HepG2 (cell line): ENCODE measurements at places on chromosomes 1 and 21.

DNA sequence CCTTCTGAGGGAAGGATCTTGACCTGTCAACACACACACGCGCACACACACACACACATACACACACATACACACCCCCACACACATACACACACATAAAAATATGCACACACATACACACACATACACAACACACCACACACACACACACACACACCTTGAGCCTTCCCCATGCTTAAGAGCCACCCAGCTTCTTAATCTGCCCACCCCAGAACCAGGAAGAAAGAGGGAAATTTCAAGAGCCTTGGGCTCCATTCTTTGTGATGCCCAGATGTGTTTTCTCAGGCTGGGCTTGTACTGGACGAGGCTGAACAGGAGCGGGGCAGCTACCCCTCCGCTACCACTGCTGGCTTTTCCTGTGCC lies 643.5 kb downstream of the KIF26B start:
- DNase-seq: no peak

DNA sequence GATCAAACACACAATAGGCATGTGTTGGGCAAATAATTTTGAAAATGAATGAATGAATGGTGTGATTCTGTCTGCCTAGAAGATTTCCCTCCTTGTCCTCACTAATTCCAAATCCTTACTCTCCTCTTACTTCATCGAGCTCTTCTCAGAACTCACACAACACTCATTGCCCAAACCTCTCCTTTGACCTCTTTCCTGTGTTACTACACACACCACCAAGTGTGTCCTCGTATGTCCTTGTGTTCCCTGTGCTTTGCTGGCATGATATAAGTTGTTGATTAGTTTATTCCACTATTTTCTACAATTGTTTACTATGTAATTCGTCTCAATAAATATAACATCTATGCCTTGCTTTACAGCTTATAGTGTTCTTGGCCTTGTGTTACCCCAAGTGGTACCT lies 41.4 kb upstream of the GALNT2 start:
- DNase-seq: no peak

GRCh38 chr1:53376041-53376461 lies 48.2 kb upstream of the LRP8 start:
- DNase-seq: no peak

- DNase-seq: no peak
Observed at GRCh38 chr1:209959623-209960022, 21.6 kb downstream of the SYT14 start.

DNA sequence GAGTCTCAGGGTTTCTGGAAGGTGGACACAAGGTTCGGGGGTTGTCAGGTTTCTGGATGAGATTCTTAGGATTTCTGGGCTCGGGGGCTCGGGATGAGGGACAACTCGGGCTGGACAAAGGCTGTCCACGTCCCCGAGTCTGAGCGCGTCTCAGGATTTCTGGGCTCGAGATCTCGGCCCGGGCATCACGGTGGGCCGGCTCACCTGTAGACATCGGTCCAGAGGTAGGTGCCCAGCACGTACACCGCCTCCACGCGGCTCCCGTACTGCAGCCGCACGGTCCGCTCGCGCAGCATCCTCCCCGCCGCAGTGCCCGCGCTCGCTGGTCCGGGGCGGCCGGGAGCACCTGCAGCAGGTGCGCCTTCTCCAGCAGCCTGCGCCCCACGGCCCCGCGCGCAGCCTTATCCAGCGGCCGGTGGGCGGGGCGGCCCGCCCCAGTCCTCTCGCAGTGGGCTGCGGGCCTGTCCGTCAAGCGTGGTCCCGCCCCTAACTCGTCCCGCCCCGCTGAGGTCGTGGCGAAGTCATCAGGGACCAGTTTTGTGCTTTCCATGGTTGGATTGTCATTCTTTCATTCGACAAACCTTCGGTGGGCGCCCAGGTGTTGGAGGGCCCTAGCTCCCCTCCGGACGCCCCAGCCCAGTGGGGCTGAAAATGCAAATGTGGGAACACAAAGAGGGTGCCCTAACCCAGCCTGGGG lies at the start of gene PADI2:
TSS of gene PADI2 (minus strand) at position 376 of the 697 bp plus-strand sequence. CDS start at position 296, 80 bp downstream.
- DNase-seq: no peak

GRCh38 chr1:54016343-54017282 lies 1.4 kb downstream of the LDLRAD1 start:
- peak; percentile 96 for DNase-seq

DNA sequence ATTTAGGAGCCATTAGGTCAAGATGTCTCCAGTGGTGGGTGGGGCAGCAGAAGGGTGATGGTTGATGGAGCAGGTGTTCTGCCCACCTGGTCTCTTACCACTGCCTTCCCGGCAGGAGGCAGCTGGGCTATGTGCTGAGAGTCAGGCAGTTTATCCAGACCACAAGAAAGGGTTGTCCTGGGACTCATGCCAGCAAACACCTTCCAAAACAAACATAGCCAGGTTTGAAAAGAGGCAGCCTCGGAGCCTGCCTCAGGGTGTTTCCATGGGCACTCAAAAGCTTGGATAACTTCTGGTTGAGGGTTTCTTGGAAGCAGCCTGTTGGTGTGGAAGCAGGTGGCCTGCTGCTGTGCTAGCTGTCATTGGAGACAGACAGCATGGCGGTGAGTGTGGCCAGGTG lies 187.2 kb downstream of the PCP4 start:
- no peak for DNase-seq

GRCh38 chr21:38768471-38769063 lies 37.2 kb upstream of the ETS2 start:
- DNase-seq: no peak

GRCh38 chr21:45963232-45963570 lies 18.4 kb upstream of the COL6A1 start:
- no peak for DNase-seq

GRCh38 chr1:186026946-186027345 lies 292.8 kb downstream of the HMCN1 start:
- no peak for DNase-seq

GRCh38 chr1:56526571-56527174 lies 52.7 kb downstream of the PLPP3 start:
- DNase-seq: no peak

DNA sequence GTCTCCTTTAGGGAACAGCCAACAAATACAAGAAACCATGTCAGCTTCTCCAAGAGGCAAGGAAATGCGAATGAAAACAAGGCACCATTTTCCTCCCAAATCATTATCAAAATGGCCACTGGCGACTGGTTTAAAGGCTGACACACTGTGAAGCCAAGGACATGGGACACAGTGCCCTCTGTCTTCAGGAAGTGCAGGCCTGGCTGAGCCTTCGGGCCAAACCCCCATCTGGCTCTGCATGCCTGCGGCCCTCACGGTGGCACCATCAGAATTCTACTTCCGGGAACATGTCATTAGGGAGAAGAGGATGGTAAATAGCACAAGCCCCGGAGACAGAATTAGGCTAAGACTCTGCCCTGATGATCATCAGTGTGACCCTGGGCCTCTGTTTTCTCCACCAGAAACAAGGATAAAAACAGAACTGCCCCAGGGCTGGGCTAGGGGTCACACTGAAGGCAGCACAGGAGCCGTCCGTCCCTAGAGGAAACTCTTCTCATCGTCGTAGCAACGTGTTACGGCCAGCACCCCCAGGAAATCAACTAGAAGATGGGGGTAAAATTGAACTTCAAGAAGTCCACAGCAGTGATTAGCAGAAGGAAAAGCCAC lies 103.5 kb downstream of the NPHP4 start:
- peak; percentile 4 for DNase-seq

DNA sequence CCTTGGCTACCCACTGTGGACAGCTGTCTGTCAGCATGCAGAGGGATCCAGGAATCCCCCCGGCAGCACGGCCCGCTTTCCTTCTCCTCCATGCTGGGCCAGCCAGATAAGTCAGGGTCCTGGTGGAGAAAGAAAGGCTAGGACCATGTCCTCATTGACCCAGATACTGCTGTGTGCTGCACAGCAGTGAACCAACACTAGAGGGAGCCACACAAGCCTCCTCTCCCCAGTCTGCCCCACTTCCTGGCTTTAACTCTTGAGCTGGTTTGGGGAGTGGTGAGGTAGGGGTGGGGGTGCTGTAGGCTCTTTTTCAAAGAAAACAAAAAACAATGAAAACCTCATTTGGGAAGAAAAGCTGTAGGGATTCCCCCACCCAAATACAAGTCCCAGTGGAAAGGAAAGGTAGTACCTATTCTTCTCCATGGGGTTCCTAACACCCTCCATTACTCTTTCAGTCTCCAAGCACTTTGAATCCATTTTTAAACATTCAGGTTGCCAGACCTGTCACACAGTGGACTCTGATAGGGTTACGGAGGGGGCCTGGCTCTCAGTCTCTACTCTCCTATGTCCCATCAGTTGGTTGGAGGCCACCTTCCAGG lies 84.9 kb upstream of the CD1D start:
- DNase-seq: no peak

DNA sequence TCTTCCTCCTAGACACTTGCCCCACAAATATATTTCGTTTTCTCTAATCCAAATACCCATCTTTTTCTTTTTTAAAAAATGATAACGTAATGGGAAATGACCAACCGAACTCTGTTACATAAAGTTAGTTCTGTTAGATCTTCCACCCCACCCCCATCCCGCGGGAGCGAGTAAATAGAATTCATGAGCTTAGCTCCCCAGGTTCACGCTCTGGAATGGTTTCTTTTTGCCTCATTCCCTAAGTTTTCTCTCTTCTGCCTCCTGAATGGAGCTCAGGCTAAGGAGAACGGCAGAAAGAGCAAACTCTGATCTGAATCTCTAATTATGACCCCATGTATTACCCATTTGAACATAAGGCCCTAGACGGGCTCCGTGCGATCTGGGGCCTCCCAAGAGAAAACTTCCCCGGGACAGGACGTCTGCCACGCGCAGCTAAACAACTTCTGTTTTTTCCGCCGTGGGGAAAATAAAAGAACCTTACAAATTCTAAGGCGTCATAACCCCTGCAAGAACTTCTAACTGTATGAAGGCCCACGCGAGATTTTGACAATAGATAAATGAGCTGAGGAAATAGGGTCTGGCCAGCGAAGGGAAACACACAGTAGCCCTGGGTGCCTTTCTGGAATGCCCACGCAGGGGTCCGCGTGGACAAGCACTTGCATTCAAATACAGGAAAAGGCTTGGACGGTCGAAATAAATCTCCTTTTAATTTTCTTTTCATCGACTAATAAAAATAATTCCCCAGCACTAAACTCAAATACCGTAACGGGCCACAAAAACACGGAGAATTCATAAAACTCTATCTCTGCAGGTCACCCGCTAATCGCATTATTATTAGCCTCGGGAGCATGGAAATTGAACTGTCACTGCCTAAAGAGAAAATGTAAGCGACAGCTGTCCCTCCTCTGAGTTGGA lies 2.2 kb downstream of the TBX15 start:
- no peak for DNase-seq

GRCh38 chr1:15264769-15265168 lies 17.7 kb downstream of the FHAD1 start:
- DNase-seq: no peak

DNA sequence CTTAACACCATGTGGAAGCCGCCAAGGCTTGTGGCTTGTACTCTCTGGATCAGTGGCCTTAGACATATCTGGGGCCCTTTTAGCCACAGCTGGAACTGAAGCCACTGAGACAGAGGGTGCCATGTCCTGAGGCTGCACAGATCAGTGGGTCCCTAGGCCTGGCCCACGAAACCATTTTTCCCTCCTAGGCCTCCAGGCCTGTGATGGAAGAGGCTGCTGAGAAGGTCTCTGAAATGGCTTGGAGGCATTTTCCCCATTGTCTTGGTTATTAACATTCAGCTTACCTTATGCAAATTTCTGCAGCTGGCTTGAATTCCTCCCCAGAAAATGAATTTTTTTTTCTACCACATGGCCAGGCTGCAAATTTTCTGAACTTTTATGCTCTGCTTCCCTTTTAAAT lies 15.1 kb upstream of the DPH5 start:
- DNase-seq: no peak

DNA sequence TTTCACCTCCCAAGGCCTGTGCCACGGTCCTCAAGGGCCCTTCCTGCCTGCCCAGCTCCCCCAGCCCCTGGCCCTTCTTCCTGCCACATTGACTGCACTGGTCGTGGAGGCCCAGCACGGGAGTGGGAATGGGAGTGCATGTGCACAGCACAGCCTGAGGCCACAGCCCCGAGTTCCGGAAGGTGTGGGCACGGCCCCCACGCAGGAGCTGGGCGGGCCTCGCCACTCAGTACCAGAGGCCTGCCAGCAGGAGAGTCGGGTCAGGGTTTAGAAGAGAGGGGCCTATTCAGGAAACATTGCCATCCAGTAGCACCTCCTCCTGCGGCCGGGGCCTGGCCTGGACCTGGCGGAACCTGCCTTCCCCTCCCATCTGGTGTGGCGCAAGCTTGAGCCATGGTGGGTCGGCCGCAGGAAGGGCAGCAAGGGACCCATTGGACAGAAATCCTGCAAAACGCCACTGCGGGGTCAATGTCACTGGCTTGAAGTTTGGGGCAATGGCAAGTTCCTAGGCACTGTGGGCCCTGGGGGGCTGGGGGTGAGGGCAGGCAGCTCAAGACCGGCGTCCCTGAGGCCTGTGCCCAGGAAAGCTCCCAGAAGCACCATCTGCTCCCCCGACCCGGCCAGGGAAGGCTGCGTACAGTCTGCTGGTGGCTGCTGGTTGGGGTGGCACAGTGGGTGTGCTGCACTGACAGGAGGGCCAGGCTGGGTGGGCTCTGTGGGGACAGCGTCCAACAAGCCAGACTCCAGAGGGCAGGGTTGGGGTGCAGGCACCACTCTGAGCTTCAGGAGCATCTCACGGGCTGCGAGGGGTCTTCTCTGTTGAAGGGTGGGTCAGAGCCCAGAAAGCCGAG lies 1.8 kb upstream of the TMEM52 start:
- DNase-seq: peak; percentile 68

- DNase-seq: no peak
Observed at GRCh38 chr1:34929497-34929852, at the start of gene DLGAP3. Gene DLGAP3 (minus strand): TSS chr1:34929650. CDS start chr1:34905383, 24,267 bp downstream.

- no peak for DNase-seq
Observed at GRCh38 chr1:159068886-159069285, 7.7 kb downstream of the AIM2 start.

DNA sequence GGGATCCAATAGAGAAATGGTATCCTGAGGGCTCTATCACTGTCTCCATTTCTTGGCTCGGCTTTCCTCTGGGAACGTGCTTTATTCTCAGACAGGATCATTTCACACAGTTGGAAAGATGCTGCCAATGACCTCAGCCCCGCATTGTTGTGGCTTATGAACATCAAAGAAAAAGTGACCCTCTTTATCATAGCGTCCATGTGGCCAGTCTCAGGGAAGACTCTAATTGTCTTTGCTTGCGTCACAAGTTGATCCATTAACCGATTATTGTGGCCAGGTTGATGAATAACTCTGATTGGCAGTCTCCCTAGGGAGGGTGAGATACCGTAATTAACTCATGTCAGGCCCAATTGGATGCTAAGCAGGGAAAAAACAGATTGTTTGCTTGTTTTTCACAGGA lies 10.4 kb upstream of the TMEM9 start:
- DNase-seq: no peak

GRCh38 chr1:230212405-230212936 lies 145.4 kb downstream of the GALNT2 start:
- DNase-seq: no peak

GRCh38 chr1:160413716-160414115 lies 13.4 kb downstream of the VANGL2 start:
- no peak for DNase-seq

DNA sequence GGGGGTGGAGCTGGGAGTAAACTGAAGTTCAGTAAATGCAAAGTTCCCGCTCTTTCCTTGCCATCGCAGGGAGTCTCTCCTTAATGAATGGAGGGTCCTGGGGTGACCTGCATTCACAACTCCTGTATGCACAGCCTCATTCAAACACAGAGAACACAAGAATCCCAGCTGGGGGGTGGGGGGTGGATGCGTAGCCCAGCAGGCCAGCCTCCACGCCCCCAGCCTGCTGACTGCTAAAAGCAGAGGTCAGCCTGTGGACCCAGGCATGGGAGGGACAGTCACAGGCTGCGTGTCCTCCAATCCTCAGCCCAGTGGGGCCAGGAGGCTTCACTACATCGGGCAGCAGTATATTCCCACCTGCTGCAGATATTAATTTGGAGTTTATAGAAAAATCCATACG lies 263.1 kb downstream of the GRIK3 start:
- DNase-seq: no peak
